Pons (tissue), 1 donor: ENCODE measurements at places on chromosomes 2 and 18.
A peak's percentile ranks its signal among the peaks of the same experiment; 100 is the strongest.

DNA sequence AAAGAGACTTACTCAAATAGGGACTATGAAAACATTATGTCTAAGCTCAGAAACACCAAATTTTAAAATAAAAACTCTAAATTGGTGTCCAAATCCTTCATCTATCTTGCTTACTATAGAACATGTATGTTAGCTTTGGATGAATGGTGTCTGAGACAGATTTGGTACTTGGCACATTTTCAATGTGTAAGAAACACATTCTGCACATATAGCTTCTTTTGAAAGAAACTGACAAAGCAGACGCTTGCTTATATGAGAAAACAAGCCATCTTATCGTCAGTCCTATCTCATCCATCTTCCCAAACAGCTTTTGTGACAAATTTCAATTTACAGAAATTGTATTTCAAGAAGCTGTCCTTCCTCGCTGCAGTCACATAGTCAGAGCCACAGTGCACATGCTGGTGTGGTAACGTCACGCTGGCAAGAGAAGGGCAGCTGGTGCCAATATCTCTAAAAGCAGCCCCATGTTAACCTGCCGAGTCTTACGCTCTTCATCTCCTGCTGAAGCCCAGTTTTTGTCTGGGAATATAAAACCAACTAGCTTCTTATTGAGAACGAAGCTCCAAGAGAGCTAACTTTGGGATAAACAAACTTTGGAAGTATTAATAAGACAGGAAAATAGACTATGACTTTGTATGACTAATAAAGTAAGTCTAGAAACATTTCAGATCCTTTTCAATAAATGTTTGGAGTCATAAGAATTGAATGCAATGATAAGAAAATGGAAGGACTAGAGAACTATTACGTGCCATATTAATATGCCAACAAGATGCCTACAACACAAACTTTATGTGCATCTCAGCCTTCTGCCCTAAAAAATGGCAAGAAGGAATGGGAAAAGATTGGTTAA lies 74.9 kb upstream of the TFCP2L1 start:
- DNase-seq, result no peak

DNA sequence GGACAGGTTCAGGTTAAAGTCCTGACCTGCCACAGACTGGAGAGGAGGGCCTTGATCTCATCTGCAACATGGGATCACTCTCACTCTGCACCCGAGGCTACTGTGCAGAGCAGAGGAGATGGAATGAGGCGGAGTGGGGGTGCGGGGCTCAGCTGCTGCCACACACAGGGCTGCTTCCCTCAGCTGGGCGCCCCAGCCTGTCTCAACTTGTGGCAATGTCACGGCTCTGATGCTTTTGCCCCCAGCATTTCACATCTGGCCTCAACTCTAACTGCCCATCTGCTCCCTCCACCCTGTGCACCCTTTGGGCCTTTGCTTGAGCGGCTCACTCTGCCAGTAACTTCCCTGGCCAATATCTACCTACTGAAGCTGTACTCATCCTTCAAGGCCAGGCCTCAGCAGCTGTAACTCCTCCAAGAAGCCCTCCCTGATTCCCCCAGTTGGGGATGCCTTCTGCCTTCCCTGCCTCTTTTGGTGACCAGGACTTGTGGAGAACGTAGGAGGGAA lies 70.3 kb downstream of the POLR1A start:
- DNase-seq, result no peak

- DNase-seq, result no peak
These were observed 12.6 kb downstream of the EIF2AK3 start for GRCh38 chr2:88614497-88615157.

DNA sequence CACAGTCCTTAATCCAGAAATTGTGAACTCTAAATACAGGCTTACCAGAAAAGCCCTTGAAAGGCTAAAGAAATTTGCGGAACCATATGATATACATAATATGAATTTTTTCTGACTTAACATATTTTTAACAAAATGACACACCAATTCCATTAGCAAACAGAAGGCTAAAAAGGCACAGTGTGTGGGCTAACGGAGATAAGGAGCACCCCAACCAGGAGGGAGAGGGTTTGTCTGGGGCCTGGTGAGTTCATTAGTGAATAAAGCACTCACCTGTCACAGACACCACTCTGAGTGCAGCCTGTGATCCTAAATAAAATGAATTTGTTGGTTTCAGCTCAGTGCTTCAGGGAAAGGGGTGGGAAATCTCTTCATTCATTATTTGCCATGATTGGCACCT lies 2.7 kb upstream of the FECH start:
- DNase-seq, result no peak

- DNase-seq, result peak; percentile 22
These were observed 593 bp downstream of the ZNF514 start for GRCh38 chr2:95158891-95159619.

DNA sequence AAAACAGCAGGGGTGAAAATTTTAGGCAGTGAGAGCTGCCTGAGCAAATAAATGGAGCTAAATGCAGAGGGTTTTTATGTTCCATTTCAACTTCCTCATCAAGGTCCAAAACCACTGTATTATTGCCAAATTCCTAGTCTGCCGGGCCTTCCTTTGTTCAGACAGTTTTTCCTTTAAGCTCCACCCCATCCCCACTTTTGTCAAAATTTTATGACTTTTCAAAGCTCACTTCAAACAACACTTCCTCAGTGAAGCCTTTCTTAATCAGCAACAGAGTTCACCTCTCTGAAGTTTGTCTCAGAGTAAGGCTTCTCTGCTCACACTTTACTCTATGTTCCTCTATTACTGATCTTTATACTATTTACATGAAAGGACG lies 81.3 kb downstream of the CERKL start:
- no peak for DNase-seq

DNA sequence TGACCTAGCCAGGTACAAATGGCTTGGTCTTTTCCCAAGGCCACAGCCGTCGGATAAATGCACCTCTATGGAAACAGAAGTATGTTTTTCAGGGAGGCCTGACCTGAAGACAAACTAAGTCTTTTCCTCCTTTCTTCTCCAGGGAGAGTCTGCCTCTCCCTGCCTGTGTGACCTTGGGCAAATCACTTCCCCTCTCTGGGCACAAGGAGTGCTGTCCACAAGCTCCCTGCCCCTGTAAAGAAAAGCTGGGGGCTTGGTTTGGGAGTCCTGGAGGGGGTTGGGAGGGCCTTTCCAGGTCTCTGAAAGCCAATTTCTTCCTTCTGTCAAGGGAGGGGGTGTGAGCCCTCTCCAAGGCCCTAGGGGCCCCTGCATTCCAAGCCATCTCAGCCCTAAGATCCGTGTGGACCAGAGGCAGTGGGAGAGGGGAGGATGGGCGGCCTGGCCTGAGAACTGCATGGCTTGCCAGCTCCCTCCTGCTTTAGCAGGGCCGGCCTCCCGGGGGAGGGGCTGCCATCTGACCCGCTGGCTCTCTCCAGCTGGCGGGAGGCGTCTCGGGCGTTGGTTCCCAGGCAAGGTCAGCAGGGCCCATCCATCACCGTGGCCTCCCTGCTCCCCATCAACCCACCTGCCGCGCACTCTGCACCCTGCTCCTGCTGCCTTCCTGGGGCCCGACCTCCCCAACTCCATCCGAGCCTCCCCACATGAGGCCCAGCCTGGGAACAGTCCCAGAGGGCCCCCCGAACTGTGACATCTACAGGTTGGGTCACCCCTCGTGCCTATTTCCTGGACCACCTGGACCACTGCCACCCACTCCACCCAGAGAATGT lies 61.4 kb downstream of the SMAD7 start:
- DNase-seq, result no peak

DNA sequence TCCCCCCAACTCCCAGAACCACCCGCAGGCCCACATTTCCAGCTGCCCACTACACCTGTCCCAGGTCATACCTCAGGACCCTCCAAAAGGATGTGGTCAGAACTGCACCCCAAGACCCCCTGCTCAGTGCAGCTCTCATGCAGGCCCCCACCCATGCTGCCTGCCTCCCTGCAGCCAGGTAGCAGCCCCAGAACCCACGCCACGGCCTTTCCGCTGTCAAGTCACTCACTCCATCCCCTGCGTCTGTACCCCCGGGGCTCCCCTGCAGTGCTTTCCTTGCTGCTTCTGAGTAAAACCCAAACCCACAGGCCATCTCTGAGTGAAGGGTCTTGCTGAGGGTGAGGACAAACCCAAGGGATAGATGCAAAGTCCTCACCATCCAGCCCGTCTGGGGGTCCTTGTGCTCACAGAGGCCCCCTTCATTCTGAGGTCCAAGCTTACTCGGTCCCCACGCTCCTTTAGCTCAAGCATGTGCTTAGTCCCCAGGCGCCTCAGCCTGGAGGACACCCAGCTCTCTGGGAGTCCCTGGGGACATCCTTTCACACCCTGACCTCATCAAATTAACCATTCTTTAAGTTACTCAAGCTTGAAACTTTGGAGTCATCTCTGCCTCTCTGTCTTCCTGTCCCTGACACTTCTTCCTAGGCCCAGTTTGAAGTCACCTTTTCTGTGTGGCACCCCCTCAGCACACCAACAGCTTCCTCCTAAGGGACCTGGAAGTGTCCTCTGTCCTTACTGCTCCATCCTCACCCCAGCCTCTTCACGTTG lies 130.1 kb downstream of the SMAD7 start:
- DNase-seq, result no peak

DNA sequence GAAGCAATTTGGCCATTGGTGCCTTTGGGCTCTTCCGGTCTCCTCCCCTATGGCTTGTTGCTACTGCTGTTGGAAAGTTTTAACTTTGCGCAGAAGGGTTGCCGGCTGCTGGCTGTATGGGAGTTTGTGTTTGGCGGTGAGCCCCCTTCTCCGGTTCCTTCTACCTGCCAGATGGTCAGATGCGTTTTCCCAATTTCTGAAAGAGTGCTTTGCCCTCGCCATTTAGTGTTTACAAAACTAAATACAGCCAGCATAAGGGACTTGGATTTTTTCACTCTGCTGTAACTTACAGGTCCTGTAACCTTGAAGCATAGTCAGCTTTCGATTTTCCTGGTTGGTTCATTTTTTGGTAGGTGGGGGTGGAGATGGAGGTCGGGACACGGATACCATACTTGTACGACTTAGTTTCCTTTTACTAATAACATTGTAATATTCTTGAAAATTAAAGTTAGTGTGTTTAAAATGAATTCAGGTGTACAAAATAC lies 604 bp downstream of the COQ10B start:
- DNase-seq, result no peak

- no peak for DNase-seq
These were observed 228.6 kb upstream of the PXDN start for GRCh38 chr2:1972948-1973347.

DNA sequence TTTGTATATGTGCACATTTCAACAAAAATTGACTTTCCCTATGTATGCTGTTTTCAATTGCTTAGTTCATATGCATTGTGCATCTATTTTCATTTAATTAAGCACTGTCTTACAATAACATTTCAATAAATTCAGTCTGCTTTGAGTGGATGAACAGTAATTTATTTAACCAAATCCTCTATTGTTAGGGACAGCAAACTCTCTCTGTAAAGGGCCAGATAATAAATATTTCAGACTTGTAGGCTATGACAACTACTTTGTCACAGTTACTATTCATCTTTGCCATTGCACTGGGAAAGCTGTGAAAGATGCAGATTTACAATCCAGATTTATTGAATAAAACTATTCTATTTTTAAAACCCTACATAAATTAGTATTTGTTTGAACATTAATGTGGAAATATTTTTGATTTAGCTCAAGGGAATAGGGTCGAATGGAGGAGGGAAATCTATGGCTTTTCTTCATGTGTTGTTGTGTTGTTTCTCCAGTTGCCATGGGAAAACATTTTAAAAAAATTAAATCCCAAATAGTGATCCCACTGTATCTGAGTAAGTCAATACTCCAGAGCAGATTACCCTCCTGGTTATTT lies 14.2 kb upstream of the RAB27B start:
- DNase-seq, result no peak

DNA sequence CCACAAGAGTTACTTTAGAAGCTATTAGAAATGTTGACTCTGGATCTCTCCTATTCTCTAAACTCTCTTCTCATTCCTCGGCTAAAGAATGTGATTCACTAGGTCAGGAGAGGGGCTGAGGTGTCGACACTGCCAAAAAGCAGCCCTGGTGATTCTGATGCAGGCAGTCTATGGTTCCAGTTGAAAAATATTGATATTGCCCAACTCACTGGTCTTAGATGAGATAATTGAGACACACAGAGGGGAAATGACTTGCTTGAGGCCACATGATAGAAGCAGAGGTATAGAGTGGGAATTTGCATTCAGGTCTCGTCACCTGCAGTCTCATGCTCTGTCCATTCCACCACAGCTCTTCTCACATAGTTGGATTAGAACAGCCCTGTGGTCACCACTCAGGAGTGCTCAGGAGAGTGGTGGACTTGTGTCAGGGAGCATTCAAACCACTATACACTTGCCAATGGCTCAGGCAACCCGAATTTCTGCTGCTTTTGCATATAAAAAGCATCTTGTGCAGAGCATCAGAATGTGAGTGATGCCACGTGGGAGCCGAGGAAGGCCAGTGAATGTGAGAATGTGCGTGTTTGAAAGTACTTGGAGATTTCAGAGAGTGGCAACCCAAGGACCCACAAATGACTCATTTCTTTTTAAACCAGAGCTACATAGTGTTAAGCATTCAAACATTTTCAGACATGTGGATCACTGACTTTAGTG lies 65.1 kb upstream of the CTLA4 start:
- DNase-seq, result no peak

GRCh38 chr2:233437439-233437955 lies 83.2 kb downstream of the DGKD start:
- no peak for DNase-seq

GRCh38 chr2:27739058-27739373 lies 32.5 kb upstream of the MRPL33 start:
- DNase-seq, result no peak

DNA sequence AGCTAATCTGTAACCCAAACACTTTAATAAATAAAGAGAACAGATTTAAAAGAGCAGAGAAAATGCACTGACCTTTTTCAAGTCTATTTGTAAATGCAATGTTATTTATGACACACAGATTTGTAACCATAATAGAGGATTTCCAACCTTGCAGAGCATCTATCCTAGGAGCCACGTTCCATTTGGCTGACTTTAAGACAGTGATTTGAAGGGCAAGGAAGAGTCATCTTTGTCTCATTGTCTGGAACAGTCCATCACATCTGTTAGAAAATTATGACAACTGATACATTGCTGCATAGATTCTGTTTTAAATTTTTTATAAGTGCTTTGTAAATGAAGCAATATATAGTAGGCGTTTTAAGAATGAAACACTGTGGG lies 90.8 kb upstream of the L3MBTL4 start:
- DNase-seq, result no peak

- no peak for DNase-seq
These were observed 153.3 kb upstream of the NOSTRIN start for GRCh38 chr2:168649105-168649504.

- DNase-seq, result no peak
These were observed 36.8 kb upstream of the ALPP start for GRCh38 chr2:232341739-232342126.

- no peak for DNase-seq
These were observed 3.3 kb downstream of the CHRNA1 start for GRCh38 chr2:174760845-174761473.
